ENCODE measurements at places on chromosomes 7 and 10. TPM values are rescaled to one million over a fixed set of nuclear protein-coding genes. Genes with fewer than 3 reads are reported as not detected.

- DNase-seq: no peak
Observed at GRCh38 chr10:120969219-120969645, 118.1 kb downstream of the WDR11 start.

DNA sequence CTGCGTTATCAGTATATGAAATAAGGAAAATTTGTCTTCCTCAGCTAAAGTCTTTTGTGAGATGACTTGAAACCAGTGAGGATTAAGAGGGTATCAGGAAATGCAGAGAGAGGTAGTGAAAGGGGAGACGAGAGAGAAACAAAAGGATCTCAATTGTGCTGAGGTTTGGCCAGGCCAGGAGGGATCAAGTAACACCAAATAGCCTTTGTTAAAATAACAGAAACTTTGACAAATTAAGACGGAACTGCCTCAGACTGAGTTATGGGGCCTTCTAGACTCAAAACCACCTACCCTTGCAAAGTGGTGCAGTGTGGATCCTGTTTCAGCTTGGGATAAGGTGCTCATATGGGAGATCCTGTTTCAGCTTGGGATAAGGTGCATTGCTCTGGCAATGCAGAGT, 263.1 kb downstream of the CREB5 start:
- no peak for DNase-seq

DNA sequence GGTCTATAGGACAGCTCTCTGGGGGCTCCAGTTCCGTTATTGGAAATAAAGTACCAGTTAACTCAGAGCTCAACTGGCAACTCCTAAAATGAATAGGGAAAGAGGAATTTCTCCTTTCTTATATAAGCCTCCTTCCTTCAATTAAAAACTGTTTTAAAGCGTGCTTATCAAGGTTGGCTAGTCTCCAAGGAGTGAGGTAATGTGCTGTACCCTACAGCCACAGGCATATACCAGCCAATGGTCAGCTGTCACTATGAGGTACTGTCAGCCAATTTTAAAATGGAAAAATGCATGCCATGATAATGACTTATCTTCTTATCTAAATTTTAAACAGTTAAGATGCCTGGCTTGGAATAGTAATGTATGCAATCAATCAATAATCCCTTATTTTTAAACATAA, 76.2 kb downstream of the PLCE1 start:
- no peak for DNase-seq

DNA sequence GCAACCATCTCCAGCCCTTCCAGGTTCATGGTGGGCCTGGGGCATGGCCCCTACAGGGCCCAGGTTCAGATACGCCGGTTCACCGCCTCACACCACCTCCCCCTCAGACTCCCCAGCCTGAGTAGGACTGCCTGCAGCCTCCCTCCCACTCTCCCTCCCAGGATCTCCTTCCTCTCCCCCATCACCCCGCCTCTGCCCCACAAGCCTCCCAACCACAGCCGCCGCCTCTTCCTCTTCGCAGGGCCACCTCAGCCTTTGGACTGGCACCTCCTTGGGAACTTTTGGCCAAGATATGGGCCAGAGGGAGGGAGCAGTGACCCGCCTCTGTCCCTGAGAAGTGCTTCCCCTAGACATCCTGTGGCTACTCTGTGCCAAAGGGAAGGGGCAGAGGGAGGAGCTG, 9.3 kb downstream of the KCNIP2 start:
- no peak for DNase-seq

- DNase-seq: no peak
Observed at GRCh38 chr7:87111877-87112276, 40.4 kb upstream of the DMTF1 start.

GRCh38 chr10:11604865-11605650, 6.4 kb downstream of the USP6NL start:
- DNase-seq: no peak

DNA sequence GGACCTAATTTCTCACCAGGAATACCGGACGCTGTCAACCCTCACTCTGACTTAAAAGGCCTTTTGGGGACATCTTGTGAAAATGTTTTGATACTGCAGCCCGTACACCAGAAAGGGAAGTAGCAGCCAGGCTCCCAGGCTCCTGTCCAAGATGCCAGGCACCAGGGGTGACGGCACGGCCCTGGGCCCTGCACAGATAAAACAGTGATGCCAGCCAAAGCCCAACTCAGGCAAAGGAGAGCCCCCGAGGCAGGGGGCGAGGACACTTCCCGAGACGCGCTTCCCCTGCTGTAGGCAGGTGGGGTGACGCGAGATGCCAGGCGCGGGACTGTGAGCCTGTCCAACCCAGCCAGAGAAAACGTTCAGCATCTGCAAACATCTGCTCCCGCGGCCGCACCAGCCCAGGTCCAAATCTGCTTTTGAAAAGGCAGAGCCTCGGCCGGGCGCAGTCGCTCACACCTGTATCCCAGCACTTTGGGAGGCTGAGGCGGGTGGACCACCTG, 15.7 kb downstream of the ZFAND2A start:
- no peak for DNase-seq

DNA sequence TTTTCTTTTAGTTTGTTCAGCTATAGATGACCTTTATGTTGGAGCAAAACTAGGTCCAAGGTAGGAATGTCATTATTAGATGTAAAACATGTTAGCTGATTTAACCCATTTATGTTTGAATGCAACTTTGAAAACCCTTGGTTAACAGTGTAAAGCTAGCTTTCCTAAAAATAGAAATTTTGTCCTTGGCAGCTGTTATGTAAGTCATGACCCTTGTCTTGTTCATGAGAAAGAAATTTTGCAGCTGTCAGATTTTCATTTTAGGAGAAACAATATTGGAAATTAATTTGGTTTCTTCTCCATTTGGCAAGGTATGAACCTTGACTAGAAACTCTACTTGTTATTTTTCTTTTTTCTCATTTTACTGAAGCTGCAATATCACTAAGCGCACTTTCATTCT, 23.9 kb upstream of the CCAR1 start:
- DNase-seq: no peak

DNA sequence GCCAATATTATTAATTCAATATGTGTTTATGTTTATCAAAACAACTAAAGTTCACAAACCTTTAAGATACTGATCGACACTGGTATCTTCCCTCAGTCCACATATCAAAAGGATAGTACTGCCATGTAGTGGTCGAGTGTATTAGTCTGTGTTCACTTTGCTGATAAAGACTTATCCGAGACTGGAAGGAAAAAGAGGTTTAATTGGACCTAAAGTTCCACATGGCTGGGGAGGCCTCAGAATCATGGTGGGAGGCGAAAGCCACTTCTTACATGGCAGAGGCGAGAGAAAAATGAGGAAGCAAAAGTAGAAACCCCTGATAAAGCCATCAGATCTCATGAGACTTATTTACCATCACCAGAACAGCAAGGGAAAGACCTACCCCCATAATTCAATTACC, 325.4 kb upstream of the PHF14 start:
- DNase-seq: no peak

DNA sequence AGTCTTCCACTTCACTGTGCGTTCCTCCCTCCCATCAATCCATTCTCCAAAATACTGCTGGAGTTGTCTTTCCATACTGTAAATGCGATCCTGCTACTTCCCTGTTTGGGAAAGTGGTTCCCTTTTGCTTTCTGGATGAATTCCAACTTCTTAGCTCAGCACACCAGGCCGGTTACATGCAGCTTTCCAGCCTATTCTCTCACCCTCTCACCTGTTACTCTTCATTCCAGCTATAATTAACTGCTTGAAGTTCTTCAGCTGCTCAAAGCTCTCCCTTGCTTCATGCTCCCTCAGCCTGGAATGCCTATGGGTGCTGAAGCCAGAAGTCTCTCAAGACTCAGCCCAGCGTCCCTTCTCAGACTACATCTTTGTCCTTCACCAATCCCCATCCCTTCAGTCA, 6.0 kb upstream of the ZNRF2 start:
- no peak for DNase-seq

DNA sequence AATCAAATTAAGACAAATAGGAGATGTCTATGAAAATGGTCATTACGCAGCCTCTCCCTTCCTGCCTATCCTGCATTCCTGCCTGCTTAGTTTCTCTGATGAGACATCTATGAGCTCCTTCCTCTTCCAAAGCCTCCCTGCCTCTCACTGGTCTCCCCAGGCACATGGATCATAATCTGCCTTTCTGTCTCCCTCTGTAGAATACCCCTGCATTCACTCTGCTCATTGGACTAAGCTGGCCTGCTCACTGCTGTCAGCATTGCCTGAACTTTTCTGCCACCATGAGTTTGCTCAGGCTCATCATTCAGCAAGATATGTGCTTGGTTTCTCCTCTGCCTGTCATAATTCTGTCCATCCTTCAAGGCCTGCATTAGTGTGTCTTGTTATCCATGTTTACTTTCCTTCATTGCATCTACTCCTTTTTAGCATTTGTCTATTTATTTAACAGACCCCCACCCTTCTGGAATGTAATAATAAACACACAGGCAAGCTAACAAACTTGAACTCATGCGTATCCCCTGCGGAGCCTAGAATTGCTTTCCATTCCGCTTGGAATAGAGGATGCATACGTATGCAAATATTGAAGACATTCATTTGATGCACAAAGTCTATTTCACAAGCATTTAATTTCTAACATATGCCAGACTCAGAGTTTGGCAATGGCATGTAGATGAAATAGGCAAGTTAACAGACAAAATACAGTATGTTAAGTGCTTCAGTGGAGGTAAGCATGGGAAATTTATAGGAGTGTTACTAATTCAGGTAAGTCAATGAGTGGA, 88.3 kb downstream of the PTPRZ1 start:
- DNase-seq: no peak

- DNase-seq: peak; percentile 68
Observed at GRCh38 chr7:45921699-45922519, 837 bp upstream of the IGFBP3 start.

- no peak for DNase-seq
Observed at GRCh38 chr10:130025811-130026485, 61.9 kb upstream of the EBF3 start.

DNA sequence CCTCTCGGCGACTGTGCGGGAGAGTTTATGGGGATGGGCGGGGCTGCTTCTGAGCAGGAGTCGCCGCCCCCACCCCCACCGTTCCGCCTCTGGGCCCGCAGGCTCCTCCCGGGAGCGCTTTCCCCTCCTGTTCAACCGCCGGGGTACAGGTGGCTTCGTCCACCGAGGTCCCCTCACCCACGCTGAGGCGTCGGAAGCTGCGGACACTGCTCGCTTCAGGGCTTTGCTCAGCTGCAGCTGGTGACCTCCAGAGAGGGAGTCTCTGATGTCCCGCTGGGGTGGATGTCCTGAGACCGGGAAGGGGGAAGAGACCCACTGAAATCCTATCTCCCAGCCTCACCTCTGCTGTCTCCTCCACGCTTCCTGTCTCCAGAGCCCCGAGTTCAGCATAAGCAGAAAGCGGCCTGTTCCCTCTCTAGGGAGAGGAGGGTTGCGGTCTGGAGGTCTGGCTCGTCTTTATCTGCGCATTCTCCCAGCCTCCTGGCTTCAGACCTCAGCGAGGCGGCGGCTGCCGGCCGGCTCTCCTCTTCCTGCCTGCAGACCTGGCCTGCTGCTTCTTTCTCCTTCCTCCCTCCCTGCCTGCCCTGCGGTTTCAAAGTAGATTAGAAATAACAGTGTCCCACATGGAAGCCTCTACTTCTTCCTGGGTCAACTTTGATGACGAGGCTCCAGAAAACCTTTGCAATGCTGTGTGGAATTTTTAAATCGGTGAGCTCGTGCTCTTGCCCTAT, 1.8 kb downstream of the CYP2E1 start:
- DNase-seq: no peak

GRCh38 chr10:128013626-128014025, 106.7 kb downstream of the PTPRE start:
- DNase-seq: no peak

DNA sequence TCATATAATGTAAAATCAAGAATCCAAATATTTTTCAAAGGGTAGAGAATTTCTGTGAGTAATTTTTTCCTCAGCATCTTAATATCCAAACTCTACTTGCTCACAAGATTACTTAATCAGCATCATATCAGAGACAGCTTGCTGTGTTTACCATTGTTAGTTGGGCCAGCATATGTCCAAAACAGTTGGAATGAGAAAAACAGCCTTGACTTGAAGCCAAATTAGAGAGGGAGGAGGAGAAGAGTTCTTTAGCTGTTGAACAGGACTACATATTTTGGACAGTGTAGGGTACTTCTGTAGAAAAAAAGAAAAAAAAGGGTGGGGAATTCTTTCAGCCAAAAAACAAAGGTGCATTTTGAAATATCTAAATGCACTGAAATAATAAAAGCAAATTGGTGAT, 69.8 kb downstream of the HDAC9 start:
- no peak for DNase-seq

DNA sequence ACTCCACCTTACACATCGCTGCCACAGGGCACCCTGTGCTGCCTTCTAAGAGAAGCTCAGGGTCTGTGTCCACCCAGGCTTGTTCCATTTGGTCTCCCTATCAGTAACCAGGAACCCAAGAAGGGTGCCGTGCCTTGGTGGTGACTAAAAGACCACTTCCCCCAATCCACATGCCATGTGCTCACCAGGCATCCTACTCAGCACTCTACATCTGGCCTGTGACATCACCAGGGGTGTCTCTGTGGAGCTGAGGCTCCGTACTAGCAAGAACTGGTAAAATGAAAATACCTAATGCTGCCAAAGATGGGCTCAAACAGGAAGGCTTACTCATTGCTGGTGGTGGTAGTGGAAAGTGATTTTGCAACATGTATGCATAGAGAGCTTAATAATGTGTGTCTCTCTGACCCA, 19.0 kb upstream of the C10orf71 start:
- no peak for DNase-seq

GRCh38 chr10:71230656-71231025, 18.3 kb downstream of the UNC5B start:
- DNase-seq: peak; percentile 69

- DNase-seq: no peak
Observed at GRCh38 chr10:58373442-58373827, 11.8 kb upstream of the TFAM start.

- peak; percentile 57 for DNase-seq
Observed at GRCh38 chr10:43292755-43293676, 26.2 kb upstream of the RASGEF1A start.

DNA sequence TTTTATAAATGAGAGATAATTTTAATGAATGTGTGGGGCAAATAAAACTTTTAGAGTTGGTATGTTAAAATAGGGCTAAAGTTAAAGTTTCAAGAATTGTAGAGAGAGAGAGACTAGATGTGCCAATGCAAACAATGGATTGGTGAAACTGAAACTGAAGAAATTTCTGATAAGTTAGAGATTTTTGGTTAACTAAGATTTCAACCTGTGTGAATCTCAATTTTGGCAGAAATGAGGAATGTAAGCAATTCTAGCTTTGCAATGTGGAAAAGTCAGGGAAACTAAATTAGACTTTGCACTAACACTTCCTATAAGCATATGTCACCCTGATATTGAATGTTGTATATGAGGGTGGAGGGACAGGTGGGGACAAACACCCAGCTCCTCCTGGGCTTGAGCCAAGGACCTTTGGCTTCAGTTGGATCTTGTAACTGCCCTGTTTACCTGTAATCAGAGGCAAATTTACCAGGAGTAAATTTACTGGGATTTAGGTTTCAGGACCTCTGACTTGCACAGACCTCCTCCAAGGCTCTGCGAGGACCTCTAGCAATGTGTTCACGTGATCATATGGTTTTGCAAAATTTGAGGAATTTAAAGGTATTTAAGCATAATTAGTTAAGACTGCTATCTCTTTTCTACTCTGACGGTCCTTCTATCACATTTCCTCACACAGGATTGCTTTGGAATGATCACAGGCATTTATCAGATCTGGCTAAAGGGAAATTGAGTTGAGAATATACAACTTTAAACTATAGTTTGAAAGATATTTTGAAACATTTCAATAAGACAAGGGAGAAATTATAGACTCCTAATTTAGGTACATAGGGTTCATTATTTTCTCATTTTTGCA, 33.1 kb upstream of the RPA3 start:
- no peak for DNase-seq

Gene CCL24
- 0.92 TPM for total RNA-seq

Gene STAM
- 20.1 TPM for total RNA-seq

Gene CYP26C1
- 0.06 TPM for total RNA-seq

Gene ATP5F1C
- total RNA-seq: 234 TPM

Gene BBS9
- total RNA-seq: 24.3 TPM

Gene EBF3
- total RNA-seq: 1.8 TPM

Gene RHOBTB1
- 16.8 TPM for total RNA-seq

Measured in mucosa of gallbladder (tissue), 1 donor.